ENCODE measurements at places on chromosomes 4 and X. TPM values are rescaled to one million over a fixed set of nuclear protein-coding genes. Genes with fewer than 3 reads are reported as not detected.

Gene NPY1R
- total RNA-seq: 6.3 TPM

Gene AWAT2
- not detected for total RNA-seq

Gene DAPP1
- total RNA-seq: 10.5 TPM

Gene MAGEB2
- not detected for total RNA-seq

Gene MAGEA4
- not detected for total RNA-seq

Gene NAA10
- 47.8 TPM for total RNA-seq

Gene PABPC1L2A
- total RNA-seq: not detected

Gene C4orf50
- total RNA-seq: 0.10 TPM

Gene PPM1K
- total RNA-seq: 46.5 TPM

Gene DCTD
- total RNA-seq: 52.6 TPM

Gene VEGFC
- 8.7 TPM for total RNA-seq

Gene TMPRSS11E
- 3.5 TPM for total RNA-seq

Gene MAB21L2
- 0.10 TPM for total RNA-seq

Gene GLUD2
- 2.8 TPM for total RNA-seq

Gene MMRN1
- 27.6 TPM for total RNA-seq

Gene FAM184B
- 8.0 TPM for total RNA-seq

Gene ATOH1
- not detected for total RNA-seq

Gene BEX1
- total RNA-seq: 0.51 TPM

Gene TDO2
- total RNA-seq: 1.0 TPM

Gene DCAF8L2
- not detected for total RNA-seq

Gene ADH1A
- not detected for total RNA-seq

Gene ARMCX4
- 23.7 TPM for total RNA-seq

Gene PAGE4
- not detected for total RNA-seq

Gene ABCG2
- 6.9 TPM for total RNA-seq

Gene AFP
- not detected for total RNA-seq

Gene OGT
- 194 TPM for total RNA-seq

Gene AFM
- total RNA-seq: not detected

Gene GPR82
- 0.10 TPM for total RNA-seq

Gene SCFD2
- total RNA-seq: 34.3 TPM

Gene RASSF6
- 3.3 TPM for total RNA-seq

Gene BBS7
- total RNA-seq: 9.0 TPM

Gene MAP9
- 8.8 TPM for total RNA-seq

Gene LINC00632
- 7.0 TPM for total RNA-seq

Gene EFHC2
- 1.9 TPM for total RNA-seq

All from tongue (tissue), 3 donors.